ENCODE measurements at places on chromosomes 4 and X.

GRCh38 chrX:12974305-12974795 is 560 bp upstream of the TMSB4X start:
- peak; percentile 79 for DNase-seq

DNA sequence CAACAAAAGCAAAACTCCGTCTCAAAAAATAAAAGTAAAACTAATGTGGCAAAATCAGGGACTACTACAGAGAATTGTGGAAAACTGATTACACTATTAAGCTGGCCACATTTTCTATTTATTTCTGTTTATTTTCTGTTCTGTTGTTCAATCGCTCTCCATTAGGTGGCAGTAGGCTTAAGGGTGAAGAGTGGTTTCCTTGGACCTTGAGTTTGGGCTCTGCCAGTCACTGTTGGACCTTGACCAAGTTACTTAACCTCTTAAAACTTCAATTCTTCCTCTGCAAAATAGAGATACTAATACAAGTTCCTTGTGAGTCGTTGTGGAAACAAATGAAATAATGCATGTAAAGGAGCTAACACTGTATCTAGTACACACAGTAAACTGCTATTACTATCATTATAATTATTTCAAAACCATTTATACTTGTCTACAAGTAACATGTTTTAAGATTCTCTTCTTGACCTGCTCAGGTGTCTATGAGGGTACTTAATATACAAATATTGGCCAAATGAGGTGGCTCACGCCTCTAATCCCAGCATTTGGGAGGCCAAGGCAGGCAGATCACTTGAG is 15.2 kb downstream of the HSD17B11 start:
- DNase-seq = peak; percentile 79

- DNase-seq = no peak
Observed at GRCh38 chrX:2561456-2561855, 60.7 kb upstream of the DHRSX start.

DNA sequence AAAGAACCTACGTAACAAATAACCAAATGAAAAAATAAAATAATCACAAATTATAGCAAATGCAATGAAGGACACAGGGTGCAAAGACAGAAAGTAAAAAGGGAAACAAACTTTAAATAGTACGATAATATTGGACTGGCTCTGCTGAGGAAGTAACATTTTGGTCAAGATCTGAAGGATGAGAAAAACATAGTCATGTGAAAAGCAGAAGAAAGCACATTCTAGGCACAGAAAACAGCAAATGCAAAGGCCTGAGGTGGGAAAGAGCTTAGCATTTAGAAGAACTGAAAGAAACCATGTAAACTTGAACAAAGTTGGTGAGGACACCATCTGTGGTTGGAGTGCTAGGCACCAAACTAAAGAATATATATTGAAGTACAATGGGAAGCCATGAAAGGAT is 111.2 kb downstream of the PPP3CA start:
- no peak for DNase-seq

DNA sequence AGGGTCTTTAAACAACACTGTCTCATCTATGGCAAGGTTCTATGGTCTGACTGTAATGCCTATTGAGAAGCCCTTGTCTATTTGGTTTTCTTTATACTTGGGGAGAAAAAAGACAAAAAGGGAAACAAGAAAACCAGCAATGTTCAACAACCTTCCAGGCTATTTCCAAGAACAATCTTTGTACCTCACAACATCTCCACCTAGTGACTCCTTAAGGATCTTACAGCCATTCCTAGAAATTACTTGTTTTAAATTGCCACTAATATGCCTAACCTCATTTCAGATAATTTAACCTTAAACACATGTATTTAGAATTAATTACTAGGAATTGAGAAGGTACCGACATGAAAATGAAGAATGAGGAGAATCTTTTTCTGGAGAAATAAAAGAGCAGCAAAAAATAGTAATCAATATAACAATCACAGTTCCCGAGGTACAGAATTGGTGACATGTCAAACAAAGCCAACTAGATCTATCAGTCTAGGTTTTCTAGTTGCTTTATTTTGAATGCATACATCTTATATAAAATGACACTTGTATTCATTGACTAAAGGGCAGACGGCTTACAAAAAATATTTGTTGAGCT is 1.6 kb upstream of the RBM46 start:
- DNase-seq = peak; percentile 39

DNA sequence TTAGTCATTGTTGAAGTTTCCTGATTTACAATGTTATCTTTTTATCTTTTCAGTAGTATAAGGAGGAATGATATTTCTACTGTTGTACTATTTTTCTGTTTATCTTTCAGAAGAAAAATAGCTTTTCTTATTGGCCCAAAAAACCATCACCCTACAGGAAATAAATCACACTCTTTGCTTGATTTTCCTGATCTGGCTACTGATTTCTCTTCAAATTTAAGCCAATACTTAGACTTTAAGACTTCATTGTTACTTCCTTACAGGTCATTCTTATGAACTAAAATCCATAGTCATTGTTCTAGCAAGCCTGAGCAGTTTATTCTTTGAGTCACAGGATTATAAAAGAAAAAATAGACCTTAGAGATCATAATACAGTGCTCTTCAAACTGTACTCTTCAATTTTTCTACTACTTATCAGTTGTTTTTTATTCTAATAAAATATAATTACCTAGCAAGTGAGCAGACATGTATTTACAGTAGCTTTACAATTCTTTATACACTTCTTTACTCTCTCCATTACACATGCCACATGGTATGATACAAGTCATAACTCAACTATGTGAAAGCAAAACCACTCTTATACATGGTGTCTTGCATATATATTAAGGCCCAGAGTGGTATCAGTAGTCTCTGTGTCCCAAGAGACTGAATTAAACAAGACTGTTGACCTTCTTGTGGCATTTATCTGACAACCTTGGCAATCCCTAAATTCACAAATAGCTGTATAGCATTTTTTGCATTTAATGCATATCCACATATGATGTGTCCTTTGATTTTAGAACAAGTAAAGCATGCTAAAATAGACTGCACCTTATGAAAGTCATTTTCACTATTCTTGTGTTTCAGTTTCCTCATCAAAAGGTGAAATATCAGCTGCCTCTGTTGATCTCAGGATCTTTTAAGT is 47.9 kb downstream of the TET2 start:
- DNase-seq = peak; percentile 73

DNA sequence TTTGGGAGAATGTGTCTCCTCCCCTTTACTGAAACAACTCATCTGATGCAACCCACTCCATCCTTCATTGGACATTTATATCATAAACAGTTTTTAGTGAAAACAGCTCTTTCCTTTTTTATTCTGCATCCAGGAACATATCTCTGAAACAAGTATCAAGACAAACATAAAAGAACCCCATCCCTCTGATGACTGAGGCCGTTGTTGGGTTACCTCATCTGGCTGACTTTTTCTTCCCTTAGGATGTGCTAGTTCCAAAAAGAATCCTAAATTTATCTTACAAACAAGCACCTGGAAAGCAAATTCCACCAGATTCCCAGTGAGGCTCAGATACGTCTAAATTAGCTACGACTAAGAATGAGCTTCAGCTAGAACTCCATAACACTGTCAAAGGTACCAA is 483.7 kb upstream of the INTU start:
- DNase-seq = no peak

GRCh38 chr4:185965426-185966384 is 103.3 kb upstream of the TLR3 start:
- DNase-seq = no peak

DNA sequence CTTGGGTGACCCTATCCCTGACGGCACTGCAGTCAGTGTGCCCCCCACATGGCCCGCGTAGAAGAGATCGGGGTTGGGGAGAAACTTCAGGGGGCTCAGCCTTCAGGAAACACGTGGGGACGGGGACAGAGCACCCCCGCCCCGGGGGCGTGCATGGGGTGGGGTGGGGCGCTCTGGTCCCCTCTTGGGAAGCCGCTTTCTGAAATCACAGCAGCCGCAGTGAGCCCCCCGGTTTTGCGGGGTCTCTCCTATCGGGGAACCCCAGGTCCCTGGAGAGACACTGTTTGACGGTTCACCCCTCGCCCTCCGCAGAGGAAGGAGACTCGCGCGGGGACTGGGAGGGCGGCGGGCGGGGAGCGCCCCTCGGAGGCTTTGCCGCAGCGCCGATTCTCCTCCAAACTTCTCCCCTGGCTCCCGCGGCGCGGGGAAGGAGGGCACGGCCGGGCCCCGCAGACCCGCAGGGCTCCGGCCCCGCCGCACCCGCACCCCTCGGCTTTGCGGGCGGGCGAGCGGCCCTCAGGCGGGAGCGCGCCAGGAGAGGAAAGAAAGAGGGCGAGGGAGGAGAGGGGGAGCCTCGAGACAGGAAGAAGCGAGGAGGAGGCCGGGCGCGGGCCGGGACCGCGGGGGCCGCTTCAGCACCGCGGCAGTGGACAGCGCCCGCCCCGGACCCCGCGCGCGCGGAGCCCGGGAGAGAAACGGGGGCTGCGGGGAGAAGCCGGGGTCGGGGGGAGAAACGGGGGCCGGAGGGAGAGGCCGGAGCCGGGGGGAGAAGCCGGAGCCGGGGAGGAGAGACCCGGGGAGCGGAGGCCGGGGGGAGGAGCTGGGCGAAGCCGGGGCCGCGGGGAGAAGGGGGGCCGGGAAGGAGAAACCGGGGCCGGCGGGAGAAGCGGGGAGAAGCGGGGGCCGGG is 612 bp downstream of the CPLX1 start:
- peak; percentile 41 for DNase-seq

- peak; percentile 81 for DNase-seq
Observed at GRCh38 chrX:54357414-54358377, at the start of gene WNK3. TSS of gene WNK3 (minus strand) at chrX:54358046.

DNA sequence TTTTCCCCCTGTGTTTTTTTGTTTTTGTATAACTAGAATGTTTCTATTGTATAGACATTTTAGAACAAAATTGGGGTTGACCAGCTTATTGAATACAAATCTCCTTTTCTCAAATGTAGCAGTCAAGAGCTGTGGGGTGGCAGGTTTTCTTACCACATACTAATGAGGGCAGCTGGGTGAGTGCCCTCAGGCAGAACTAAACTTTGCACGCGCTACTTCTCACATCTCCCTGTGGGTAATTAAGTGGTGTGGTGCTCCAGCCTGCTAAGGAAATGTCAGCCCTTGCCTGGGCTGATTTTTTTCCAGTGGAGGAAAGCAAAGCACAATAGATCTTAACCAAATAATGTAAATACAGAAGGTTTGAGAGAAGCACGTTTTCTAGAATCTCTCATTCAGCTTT is 717.6 kb upstream of the TENM3 start:
- no peak for DNase-seq

DNA sequence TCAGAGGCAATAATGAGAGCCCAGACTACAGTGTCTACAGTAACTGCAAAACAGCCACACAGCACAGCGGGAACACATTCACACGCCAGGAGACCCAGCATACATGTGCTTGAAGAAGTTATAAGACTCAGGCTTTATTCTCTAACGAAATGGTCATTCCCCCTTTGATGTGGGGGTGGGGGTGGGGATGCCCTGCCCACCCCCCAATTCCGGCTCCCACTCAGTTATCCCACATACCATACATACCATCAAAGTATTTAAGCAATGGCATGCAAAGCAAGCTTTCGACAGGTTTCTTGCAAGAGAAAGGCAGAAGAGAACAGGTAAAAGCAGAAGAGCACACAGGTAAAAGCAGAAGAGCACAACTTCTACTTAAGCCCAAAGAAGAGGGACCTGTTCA is 3.6 kb downstream of the MECP2 start:
- no peak for DNase-seq

DNA sequence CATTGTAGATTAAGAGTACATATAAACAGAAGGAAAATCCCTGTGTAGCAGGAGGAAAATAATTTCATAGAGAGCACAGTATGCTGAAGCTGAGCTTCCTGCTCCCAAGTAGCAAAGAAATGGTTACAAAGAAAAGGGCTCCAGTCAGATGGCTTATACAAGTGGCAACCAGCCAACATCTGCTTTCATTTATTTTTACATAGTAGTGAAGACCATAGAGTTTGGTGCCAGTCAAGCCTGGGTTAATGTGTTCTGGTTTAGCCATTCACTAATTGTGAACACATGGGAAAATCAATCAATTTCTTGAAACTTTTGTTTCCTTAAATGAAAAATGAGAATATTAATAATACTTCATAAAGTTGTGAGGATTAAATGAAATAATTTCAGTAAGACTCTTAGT is 111.3 kb upstream of the ELOVL6 start:
- peak; percentile 48 for DNase-seq

GRCh38 chr4:159503236-159504008 is 400.5 kb downstream of the RAPGEF2 start:
- DNase-seq = no peak

GRCh38 chrX:16333453-16333852 is 166.2 kb downstream of the MAGEB17 start:
- no peak for DNase-seq
